Ureter (tissue), 1 donor: ENCODE measurements at places on chromosomes 3 and 15.

- no peak for DNase-seq
Observed at GRCh38 chr3:137172728-137173127, 214.9 kb downstream of the IL20RB start.

- no peak for DNase-seq
Observed at GRCh38 chr3:47652142-47652541, 73.5 kb upstream of the CSPG5 start.

GRCh38 chr15:82709421-82710207, at the start of gene AP3B2:
Gene AP3B2, minus strand, starts transcription at chr15:82709875. Its CDS starts 169 bp downstream, at chr15:82709706.
- peak; percentile 57 for DNase-seq

DNA sequence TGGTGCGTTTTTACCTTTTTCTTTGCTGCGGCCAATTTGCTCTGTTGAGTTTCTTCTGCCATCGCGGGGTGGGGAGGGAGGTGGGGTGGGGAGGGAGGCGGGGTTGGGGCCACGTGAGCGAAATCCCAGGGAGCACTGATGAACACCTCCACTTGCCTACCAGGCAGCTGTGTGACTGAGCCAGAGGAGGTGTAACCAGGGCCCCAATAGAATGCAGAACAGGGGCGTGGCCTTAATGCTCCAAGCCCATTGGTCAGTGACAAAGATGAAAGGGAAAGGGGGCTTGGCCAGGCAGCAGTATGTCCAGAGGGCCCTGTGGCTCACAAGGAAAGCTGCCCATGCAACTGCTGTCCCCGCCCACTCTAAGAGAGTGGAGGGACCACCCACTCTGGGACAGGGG, 21.4 kb upstream of the OR4F6 start:
- DNase-seq, result no peak

GRCh38 chr3:2976796-2977195, 133.4 kb downstream of the IL5RA start:
- DNase-seq, result no peak

- no peak for DNase-seq
Observed at GRCh38 chr3:169242708-169243513, 420.6 kb downstream of the MECOM start.

DNA sequence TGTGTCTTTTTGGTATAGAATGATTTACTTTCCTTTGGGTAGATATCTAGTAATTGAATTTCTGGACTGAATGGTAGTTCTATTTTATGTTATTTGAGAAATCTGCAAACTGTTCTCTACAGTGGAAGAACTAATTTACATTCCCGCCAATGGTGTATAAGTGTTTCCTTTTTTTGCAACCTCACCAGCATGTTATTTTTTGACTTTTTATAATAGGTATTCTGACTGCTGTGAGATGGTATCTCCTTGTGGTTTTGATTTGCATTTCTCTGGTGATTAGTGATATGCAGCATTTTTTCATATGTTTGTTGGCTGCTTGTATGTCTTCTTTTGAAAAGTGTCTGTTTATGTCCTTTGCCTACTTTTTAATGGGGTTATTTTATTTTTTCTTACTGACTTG, 607.2 kb downstream of the OTOL1 start:
- DNase-seq, result no peak

- no peak for DNase-seq
Observed at GRCh38 chr3:16060945-16061344, 113.5 kb upstream of the GALNT15 start.

DNA sequence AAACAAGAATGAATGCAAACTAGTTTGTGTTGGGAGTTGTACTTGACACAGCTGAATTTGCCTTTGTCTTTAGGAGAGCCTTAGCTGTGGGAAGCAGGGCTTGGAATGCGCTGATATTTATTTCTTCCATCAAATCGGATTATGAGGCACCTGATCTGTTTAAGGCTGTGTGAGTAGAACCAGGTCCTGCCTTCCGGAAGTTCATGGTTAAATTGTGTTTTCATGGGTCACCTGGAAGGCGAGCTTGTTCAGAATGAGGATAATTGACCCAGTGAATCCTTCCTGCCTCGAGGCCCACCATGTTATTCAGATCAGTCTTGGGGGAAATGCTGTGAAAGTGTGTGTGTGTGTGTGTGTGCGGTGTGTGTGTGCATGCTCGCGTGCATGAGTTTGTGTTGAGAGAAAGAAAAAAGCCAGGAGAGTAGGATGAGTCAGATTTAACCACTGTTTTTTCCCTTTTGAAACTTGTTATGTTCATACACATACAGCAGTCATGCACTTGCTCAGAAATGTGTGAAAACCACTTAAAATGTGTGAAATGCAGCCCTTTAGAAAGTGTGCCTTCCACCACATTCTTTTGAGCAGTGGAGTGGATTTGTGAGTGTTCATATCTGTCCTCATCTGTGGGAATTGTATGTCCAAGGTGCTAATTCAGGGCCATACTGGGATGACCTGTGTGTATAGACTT, 36.7 kb downstream of the SMAD3 start:
- no peak for DNase-seq

DNA sequence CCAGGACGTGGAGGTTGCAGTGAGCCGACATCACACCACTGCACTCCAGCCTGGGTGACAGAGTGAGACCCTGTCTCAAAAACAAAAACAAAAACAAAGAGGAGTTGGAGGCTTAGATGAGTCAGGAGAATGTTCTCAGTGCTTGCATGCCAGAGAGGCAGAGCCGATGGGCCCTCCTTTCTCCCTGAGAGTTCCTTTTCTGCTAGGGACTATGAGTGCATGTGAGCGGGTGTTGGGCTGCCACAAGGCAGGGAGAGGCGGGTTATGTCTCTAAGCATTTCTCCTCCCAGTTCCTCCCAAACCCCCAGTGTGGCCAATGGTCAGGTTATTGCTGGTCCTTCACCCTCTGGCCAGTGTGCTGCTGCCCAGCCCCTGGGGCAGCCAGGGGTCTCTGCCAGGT, 45.1 kb downstream of the RTP1 start:
- DNase-seq, result no peak

DNA sequence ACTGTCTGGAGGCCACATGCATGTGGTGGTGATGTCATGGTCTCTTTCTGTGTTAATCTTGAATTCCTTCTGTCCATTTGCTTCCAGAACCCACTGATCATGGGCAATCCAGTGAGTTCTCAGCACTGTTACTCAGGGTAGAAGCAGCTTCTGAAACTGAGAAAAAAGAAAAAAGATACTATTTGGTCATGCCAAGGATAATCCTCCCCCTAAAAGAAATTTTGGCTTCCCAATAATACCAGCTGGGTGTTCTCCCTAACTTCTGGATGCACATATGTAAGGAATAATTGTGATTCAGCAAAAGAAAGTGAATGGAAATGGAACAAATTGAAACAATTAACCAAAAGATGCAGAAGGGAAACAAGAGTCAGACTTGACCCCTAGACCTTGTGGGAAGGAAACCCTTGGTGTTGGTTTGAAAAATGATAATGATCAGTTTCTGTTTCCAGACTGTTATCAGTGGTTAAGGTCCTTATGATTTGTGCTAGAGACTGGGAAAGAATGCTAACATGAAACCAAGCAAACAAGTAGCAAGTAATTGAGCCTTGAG, 92.3 kb downstream of the RBMS3 start:
- DNase-seq, result no peak

DNA sequence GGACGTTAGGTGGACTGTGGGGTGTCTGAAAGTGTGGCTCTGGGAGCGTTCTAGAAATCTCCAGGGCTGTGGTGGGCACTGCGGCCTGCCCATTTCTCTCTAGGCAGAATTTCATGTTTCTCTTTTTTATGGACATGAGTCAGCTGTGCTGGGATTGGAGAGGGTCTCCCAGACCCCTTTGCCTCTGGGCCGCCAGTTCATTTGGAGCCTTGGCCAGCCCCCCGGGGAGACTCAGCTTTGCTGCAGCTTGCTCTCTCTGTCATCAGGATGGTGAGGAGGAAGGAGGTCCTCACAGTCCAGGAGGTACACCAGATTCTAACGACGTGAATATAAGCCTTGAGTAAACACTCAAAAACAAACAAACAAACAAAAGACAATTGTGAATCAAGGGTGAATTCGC, 149.6 kb upstream of the RGMA start:
- DNase-seq, result no peak

- no peak for DNase-seq
Observed at GRCh38 chr3:57787867-57788623, 31.9 kb downstream of the SLMAP start.

DNA sequence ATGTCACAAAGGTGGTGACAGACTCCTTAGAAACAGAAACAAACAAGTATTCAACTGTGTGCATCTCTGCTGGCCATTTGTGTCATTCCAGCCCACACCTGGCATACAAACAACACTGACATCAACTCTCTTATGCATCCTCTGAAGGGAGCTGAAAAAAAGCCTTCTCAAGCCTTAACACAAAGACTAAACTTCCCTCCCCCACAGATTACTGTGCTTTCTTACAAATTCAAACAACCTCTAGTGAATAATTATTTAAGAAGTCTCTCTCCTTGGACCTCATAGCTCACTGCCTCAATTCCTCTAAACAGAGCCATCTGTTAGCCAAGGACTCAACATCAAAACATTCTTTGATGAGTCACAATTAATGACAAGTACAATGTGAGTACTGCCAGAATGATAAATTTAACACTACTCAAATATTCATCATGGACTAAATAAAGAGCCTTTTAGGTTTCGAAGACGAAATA, 132.1 kb downstream of the WDR76 start:
- DNase-seq, result no peak

DNA sequence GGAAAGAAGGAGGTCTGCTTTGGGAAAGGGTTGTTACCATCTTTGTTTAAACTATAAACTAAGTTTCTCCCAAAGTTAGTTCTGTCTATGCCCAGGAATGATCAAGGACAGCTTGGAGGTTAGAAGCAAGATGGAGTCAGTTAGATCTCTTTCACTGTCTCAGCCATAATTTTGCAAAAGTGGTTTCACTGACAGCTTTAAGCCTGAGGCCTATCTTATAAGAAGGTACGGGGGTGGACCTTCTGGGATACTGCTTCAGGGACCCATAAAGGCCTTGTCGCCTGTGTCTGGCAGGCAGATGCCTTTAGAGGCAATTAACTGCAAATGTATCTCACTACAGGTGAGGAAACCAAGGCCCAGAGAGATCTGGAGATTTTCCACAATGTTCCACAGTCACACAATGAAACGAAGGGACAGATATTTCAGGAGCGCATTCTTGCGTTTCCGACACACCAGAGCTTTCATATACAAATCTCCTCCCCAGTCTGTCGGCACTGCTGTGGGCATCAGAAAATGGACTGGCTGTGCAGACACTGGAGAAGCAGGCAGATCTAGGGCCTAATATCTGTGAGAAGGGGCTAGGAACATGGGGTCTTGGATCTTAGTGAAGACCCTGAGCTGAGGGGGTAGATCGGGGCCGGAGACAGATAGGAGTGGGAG, 169.5 kb upstream of the SMAD3 start:
- peak; percentile 12 for DNase-seq

DNA sequence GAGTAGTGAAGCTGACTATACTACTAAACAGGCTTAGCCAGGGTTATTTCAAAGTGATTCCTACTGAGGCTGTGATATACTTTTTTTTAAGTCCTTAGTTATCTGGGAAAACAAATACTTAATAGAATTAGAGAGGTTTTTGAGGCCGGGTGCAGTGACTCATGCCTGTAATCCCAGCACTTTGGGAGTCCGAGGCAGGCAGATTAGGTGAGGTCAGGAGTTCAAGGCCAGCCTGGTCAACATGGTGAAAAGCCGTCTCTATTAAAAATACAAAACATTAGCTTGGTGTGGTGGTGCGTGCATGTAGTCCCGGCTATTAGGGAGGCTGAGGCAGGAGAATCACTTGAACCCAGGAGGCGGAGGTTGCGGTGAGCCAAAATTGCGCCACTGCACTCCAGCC, 34.2 kb downstream of the PRTG start:
- no peak for DNase-seq

DNA sequence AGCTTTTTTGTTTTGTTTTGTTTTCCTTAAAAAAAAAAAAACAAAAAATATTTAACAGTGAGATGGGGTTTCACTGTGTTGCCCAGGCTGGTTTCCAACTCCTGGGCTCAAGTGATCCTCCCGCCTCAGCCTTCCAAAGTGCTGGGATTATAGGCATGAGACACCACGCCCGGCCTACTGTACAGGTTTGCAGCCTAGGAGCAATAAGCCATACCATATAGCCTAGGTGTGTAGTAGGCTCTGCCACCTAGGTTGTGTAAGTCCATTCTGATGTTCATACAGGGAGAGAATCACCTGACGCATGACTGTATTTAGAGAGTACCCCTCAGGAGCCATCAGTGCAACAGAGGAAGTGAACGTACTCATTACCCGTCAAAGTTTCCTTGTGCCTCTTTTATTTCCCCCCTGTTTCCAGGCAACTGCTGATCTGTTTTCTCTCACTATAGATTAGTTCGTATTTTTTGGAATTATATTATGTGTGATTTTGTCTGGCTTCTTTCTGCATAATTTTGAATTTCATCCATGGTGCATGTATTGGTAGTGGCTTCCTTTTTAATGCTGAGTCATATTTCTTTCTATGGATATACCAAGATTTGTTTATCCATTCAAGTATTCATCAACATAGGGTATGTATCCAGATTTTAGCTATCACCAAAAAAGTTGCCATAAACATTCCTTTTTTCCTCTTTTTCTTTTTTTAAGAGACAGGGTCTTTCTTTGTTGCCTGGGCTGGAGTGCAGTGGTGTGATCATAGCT, 9.9 kb downstream of the ACAD9 start:
- DNase-seq, result no peak

- DNase-seq, result no peak
Observed at GRCh38 chr3:177968891-177969290, 567.3 kb upstream of the KCNMB2 start.

DNA sequence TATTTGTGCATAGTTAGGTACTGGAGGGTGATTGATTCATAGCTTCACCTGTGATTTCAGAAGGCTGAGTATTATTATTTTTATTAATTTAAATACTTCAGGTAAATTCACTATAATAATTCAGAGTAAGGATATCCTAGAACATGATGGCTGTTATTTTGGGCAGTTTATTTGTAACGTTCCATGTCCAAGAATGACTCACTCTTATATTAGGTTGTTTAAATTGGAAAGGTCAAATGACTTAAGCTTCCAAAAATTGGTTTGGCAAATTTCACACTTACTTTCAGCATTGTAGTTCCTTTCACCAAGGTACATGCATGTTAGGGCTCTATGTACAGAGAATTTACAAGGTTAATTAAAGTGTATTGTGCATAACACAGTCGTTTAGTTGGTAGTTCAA, 120.2 kb downstream of the EPHA3 start:
- DNase-seq, result no peak

GRCh38 chr3:129425213-129425612, 3.2 kb downstream of the EFCAB12 start:
- no peak for DNase-seq

- DNase-seq, result no peak
Observed at GRCh38 chr3:190586631-190587011, 72.7 kb downstream of the IL1RAP start.

GRCh38 chr15:51223771-51224229, 114.6 kb downstream of the CYP19A1 start:
- no peak for DNase-seq

- DNase-seq, result no peak
Observed at GRCh38 chr3:105829229-105829628, 39.6 kb downstream of the CBLB start.

GRCh38 chr3:185717121-185717520, 107.7 kb downstream of the IGF2BP2 start:
- DNase-seq, result no peak

GRCh38 chr3:31968927-31969418, 12.1 kb downstream of the OSBPL10 start:
- DNase-seq, result no peak
